Activated T-helper 2 cell treated with anti-CD3 and anti-CD28 coated beads, Interferon-gamma antibody, Interleukin-2, Interleukin-4, amounts not matched to agents 10 μg/mL and 5 μg/mL and 100 μg/mL, durations not matched to agents 14 hours and 24 hours and 36 hours (primary cell): ENCODE measurements at places on chromosomes 5 and 9. TPM values are rescaled to one million over a fixed set of nuclear protein-coding genes. Genes with fewer than 3 reads are reported as not detected.

The ADAMTS19 gene
- not detected in 2 replicates for total RNA-seq

- H3K27me3 ChIP-seq, result peaks cover 11% of the 10 kb centered on the region
- H3K4me1 ChIP-seq, result peaks cover 43% of the 10 kb centered on the region
- no peak overlapping the region for H3K4me3 ChIP-seq
- H3K36me3 ChIP-seq, result peaks cover 11% of the 10 kb centered on the region
- DNase-seq, result no peak
Measured at GRCh38 chr5:53029608-53030007, 40.5 kb downstream of the ITGA2 start.

The FAM169A gene
- 1.9 and 2.1 TPM in 2 replicates for total RNA-seq

The ARL14EPL gene
- total RNA-seq, result not detected in 2 replicates

The PCDH12 gene
- total RNA-seq, result 1.1 and 1.3 TPM in 2 replicates

DNA sequence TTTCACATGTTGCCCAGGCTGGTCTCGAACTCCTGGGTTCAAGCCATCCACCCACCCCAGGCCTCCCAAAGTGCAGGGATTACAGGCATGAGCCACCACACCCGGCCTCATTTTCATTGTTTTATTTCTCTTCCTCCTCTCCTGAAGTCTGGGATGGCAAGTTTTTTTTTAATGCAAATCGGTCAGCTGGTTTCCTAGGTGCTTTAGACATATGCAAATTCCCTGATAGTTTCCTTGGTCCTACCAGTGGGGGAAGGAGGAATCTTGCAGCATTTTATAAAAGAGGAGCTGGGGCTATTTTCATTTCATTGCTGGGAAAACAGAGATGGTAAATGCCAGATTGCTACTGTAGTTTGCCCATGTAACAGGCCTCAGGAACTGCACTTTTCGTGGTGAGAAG, 179.4 kb downstream of the ACTL7B start:
- no peaks in the 10 kb centered on the region for H3K4me1 ChIP-seq
- H3K36me3 ChIP-seq, result no peaks in the 10 kb centered on the region
- H3K4me3 ChIP-seq, result no peak overlapping the region
- no peaks in the 10 kb centered on the region for H3K27me3 ChIP-seq
- no peak for DNase-seq

The ASPN gene
- not detected in 2 replicates for total RNA-seq

The DBH gene
- not detected in 2 replicates for total RNA-seq

DNA sequence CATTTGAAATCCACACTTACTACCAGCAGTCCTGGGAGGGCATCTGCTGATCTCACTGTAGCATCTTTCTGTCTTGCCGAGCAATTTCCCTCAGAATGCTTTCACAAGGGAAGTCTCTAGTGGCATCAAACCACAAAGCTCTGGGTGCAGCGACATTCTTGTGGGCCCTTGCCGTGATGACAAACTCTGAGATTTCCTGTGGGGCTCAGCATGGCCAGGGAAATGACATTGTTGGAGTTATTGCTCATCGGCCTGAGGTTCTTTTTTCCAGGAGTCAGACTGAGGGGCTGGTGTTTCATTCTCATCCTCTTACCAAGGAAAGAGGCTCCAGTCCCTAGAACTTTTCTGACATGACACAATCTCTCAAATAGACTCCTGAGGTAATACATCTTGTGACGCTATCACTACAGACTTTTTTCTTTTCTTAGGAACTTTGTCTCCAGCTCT, 51.4 kb downstream of the PFDN1 start:
- no peak overlapping the region for H3K4me3 ChIP-seq
- peaks cover 8% of the 10 kb centered on the region for H3K36me3 ChIP-seq
- H3K4me1 ChIP-seq, result peaks cover 34% of the 10 kb centered on the region
- H3K27me3 ChIP-seq, result no peaks in the 10 kb centered on the region

The REEP2 gene
- 9.7 and 11.1 TPM in 2 replicates for total RNA-seq

The GRM6 gene
- not detected in 2 replicates for total RNA-seq

GRCh38 chr9:14310311-14310710, 3.6 kb downstream of the NFIB start:
- no peak for DNase-seq
- H3K27me3 ChIP-seq, result peaks cover 60% of the 10 kb centered on the region
- peaks cover 5% of the 10 kb centered on the region for H3K36me3 ChIP-seq
- H3K4me3 ChIP-seq, result no peak overlapping the region
- H3K27ac ChIP-seq, result no peak overlapping the region

The MAST4 gene
- 5.4 and 6.1 TPM in 2 replicates for total RNA-seq

GRCh38 chr5:113896789-113897188, 383.3 kb downstream of the YTHDC2 start:
- no peak overlapping the region for H3K27ac ChIP-seq
- no peak for DNase-seq
- no peak overlapping the region for H3K4me3 ChIP-seq
- H3K4me1 ChIP-seq, result no peaks in the 10 kb centered on the region
- no peaks in the 10 kb centered on the region for H3K27me3 ChIP-seq

- H3K4me1 ChIP-seq, result no peaks in the 10 kb centered on the region
- no peak for DNase-seq
- H3K36me3 ChIP-seq, result no peaks in the 10 kb centered on the region
- H3K27me3 ChIP-seq, result no peaks in the 10 kb centered on the region
Measured at GRCh38 chr5:174386306-174386705, 338.1 kb upstream of the MSX2 start.

DNA sequence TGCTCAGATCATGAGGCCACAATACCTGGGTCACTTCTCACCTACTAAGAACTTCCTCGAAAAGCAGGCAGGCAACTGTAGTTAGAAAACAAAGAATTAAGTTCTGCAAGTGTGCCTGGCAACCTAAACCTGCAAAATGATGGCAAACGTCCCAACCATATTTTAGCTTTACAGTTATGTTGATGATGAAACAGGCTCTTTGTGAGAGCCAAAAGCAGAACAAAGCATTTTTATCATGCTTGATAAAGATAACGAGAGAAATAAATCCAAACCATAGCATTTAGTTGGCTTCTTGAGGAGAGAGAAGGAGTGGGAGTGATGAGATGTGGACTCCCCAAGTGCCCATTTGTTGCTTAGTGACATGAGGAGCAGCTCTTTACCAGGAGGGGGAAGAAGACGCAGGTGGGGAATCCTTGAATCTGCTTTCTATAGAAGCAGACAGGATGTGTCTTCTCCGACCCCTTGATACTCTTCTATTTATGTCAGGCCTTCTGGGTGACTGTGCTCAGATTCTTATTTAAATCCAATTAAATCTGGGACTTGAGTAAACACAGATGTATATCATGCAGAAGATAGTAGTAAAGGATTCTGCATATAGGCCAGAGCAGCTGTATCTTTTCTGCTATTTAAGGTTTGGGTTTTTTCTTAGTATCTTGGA, 221.2 kb downstream of the TMEM167A start:
- H3K27ac ChIP-seq, result no peak overlapping the region
- no peaks in the 10 kb centered on the region for H3K36me3 ChIP-seq
- no peak for DNase-seq
- no peaks in the 10 kb centered on the region for H3K4me1 ChIP-seq
- H3K27me3 ChIP-seq, result no peaks in the 10 kb centered on the region

DNA sequence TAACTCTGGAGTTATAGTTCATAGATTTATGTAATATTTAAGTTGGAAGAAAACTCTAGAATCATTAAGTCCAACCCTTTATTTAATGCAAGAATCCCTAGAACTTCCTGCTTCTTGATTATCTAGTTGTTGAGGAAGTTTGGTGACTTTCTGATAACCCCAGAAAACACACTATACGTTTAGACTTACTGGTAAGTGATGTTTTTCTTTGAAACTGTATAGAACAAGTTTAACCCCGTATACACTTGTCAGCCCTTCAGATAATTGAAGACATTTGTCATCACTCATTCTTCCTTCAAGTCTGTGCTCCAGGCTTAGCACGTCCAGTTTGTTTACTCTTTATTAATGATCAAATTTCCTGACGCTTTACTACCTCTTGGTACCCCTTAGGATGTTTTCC, 9.0 kb downstream of the NDUFS4 start:
- no peak overlapping the region for H3K27ac ChIP-seq
- DNase-seq, result no peak
- no peaks in the 10 kb centered on the region for H3K27me3 ChIP-seq

- H3K4me1 ChIP-seq, result peaks cover 45% of the 10 kb centered on the region
- H3K27me3 ChIP-seq, result no peaks in the 10 kb centered on the region
- H3K36me3 ChIP-seq, result peaks cover 42% of the 10 kb centered on the region
- no peak overlapping the region for H3K4me3 ChIP-seq
- peak overlapping the region; percentile 92 for H3K27ac ChIP-seq
Measured at GRCh38 chr9:96008502-96009222, 133.2 kb downstream of the ERCC6L2 start.

DNA sequence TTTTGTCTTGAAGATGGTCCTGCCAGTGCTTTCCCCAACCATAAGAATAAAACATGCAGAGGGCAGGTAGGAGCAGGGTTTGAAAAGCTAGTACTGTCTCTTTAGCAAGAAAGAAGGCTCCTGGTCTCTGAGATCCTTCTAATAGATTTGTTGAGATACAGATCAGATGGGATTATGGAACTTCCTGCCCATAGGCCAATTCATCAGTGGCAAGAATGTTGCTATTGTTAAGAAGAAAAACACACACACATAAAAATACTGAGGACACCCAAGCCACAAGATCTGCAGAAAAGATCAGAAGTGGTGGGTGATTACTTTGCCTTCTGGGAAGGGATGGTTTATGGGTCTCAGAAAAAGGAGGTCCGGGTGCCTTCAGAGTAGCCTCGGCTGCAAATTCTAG, 59.8 kb downstream of the TNC start:
- H3K4me3 ChIP-seq, result no peak overlapping the region
- H3K4me1 ChIP-seq, result peaks cover 3% of the 10 kb centered on the region
- no peak overlapping the region for H3K27ac ChIP-seq

The MAMDC4 gene
- total RNA-seq, result 19.0 and 21.0 TPM in 2 replicates

GRCh38 chr5:11602298-11602697, 301.9 kb downstream of the CTNND2 start:
- no peak for DNase-seq
- no peaks in the 10 kb centered on the region for H3K36me3 ChIP-seq
- H3K4me3 ChIP-seq, result no peak overlapping the region
- H3K27me3 ChIP-seq, result no peaks in the 10 kb centered on the region
- no peaks in the 10 kb centered on the region for H3K4me1 ChIP-seq
- H3K27ac ChIP-seq, result no peak overlapping the region

The ECM2 gene
- not detected in 2 replicates for total RNA-seq

The FOXD1 gene
- total RNA-seq, result 0.11 and 0.25 TPM in 2 replicates

DNA sequence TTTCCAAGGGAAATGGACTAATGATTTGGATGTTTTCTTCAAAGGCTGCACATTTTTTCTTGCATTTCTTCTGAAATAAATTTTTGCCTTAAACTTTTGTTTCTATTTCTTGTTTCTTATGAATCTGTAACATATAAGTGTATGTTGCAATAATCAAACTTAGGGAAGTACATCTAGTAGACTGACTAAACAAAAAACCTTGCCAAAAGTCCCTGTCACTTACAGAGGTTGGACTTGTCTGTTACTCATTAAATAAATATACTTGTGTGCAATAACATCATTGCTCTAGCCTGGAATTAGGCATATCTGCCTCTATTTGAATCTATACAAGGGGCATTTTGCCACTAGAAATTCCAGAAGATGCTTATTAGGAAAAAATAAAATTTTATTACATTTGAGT, 56.6 kb downstream of the C6 start:
- DNase-seq, result no peak
- H3K27me3 ChIP-seq, result no peaks in the 10 kb centered on the region
- no peak overlapping the region for H3K27ac ChIP-seq
- H3K36me3 ChIP-seq, result no peaks in the 10 kb centered on the region
- H3K4me1 ChIP-seq, result no peaks in the 10 kb centered on the region

The GRAMD2B gene
- total RNA-seq, result 8.4 and 8.8 TPM in 2 replicates

GRCh38 chr9:88925481-88925880, 65.8 kb upstream of the S1PR3 start:
- peaks cover 36% of the 10 kb centered on the region for H3K27me3 ChIP-seq
- H3K4me3 ChIP-seq, result no peak overlapping the region
- H3K4me1 ChIP-seq, result peaks cover 24% of the 10 kb centered on the region
- DNase-seq, result no peak
- no peak overlapping the region for H3K27ac ChIP-seq
- H3K36me3 ChIP-seq, result no peaks in the 10 kb centered on the region

The PHF24 gene
- total RNA-seq, result 0.11 TPM in 1 of 2 replicates, not detected in the other

The PLAC8L1 gene
- 0.71 and 0.74 TPM in 2 replicates for total RNA-seq

GRCh38 chr5:81826128-81826527, 75.2 kb upstream of the SSBP2 start:
- DNase-seq, result no peak
- H3K27me3 ChIP-seq, result no peaks in the 10 kb centered on the region
- no peak overlapping the region for H3K27ac ChIP-seq
- H3K4me3 ChIP-seq, result no peak overlapping the region
- no peaks in the 10 kb centered on the region for H3K4me1 ChIP-seq

The CARD9 gene
- 16.2 and 17.6 TPM in 2 replicates for total RNA-seq

The PCAT7 gene
- not detected in 2 replicates for total RNA-seq

The NKD2 gene
- 14.4 TPM in 2 replicates for total RNA-seq

DNA sequence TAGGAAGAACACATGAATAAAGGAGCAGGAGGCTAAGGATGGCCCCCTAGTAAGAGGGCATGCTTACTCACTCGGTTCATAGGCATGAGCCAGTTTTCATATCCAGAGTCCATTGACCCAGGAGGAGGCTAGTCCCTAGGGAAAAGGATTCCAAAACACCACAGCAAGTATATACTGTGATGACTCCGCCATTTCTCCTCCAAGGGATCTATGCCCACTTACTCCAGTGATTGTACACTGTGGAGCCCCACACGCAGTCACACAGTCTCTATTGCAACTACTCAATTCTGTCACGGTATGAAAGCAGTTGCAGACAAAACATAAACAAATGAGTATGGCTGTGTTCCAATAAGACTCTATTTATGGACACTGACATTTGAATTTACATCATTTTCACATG, 117.7 kb upstream of the ALDH1B1 start:
- H3K4me1 ChIP-seq, result peaks cover 7% of the 10 kb centered on the region
- no peak overlapping the region for H3K27ac ChIP-seq
- peaks cover 1% of the 10 kb centered on the region for H3K27me3 ChIP-seq
- no peaks in the 10 kb centered on the region for H3K36me3 ChIP-seq

The ZDHHC12 gene
- 51.7 and 53.2 TPM in 2 replicates for total RNA-seq

DNA sequence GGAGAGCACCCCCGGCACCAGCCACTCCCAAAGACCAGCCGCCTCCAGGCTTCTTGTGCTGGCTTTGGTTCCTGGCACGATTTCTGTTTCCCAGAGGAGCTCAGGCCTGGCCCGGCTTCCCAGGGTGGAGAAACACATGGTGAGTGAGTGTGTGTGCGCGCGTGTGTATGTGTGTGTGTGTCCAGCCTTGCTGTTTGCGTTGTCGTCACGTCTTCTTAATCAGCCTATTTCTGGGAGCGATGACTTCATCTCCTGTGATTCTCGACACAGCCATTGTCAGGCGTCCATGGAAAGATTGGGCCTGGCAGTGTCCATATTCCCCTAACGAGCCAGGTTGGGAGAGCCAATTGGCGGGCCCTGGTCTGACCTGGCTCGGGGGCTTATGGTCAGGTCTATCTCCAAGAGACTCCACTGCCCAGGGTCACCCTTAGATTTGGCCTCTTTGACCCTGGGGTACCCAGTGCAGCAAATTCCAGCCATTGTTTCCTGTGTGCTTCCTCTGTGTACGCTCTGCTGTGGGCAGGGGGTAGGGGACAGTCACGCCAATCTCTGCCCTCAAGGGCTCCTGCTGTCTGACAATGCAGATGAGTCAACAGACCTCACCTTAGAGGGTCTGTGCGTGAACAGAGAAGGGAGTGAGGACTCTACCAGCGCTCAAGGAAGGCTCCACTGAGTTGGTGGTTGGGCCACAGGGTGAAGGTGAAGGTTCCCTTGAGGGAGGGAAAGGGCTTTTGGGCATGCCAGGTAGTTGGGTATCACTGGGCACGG, 73.8 kb downstream of the DAB2IP start:
- no peak overlapping the region for H3K4me3 ChIP-seq
- no peaks in the 10 kb centered on the region for H3K36me3 ChIP-seq
- DNase-seq, result no peak
- H3K27ac ChIP-seq, result no peak overlapping the region

GRCh38 chr5:154058055-154059038, 19.6 kb downstream of the MFAP3 start:
- H3K36me3 ChIP-seq, result peaks cover 27% of the 10 kb centered on the region
- no peak for DNase-seq
- H3K27me3 ChIP-seq, result no peaks in the 10 kb centered on the region
- H3K4me3 ChIP-seq, result no peak overlapping the region
- peak overlapping the region; percentile 54 for H3K27ac ChIP-seq

The GPR151 gene
- not detected in 2 replicates for total RNA-seq
